NCI-H146 (cell line): ENCODE measurements at places on chromosomes 5 and 9.

DNA sequence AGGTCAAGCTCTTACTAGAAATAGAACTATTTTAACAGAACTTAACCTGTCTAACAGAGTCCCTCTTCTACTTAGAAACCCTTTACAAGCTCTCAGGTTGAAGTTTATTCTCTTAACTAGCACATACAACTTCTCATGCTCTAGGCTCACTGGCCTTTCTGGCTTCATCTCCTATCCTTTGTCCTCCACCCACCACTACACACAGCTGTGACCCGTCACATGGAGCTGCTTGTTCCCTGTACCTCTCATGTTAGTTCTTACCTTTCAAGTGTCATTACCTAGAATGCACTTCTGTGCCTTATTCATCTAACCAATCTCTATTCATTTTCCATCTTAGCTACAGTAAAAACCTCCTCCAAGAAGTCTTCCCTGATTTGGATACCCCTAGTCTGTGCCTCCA, 89.4 kb upstream of the APC start:
- DNase-seq: no peak

DNA sequence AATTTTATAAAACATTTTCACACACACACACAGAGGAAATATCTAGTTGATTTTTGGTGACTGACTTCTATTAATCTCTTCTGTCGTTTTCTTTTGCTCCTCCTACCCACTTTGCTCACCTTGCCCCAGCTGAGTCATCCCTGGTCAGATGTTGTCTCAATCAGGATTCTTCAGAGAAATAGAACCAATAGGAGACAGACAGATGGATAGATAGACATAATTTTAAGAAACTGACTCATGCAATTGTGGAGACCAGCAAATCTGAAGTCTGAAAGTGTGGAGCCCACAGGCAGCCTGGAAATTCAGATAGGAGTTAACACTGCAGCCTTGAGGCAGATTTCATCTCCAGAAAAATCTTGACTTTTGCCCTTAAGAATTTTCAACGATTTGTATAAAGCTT, 37.0 kb upstream of the PIK3R1 start:
- DNase-seq: no peak

DNA sequence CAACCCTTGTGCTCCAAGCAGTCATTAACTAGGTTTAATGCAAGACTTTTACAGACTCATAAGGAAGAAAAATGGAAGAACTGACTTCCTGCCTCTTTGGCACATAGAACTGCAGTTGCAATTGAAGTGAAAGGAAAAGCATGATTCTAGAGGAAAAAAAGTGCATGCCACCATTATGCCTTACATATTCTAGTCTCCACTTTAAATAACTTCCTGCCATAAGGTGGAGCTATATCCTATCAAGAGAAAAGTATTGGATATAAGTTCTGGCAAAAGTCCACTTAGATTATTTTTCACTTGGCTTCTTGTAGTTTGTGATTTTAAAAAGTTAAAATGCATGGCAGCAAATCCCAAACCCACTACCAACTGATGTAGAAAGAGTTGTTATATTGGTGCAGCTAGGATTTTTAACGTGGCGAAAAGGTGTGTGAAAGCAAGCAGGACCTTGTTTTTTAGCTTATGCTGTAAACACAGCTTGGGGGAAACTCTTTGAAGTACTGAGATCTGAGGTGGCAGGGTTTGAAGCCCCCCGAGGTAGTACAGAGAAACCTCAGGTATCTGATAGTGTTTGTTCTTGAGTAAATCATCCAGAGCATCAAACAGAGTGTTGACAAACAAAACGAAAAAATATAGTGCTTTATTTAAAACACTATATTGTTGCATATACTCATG, 117.9 kb downstream of the ANXA1 start:
- DNase-seq: no peak

- no peak for DNase-seq
Observed at GRCh38 chr5:178382754-178383164, 150.2 kb upstream of the PHYKPL start.

DNA sequence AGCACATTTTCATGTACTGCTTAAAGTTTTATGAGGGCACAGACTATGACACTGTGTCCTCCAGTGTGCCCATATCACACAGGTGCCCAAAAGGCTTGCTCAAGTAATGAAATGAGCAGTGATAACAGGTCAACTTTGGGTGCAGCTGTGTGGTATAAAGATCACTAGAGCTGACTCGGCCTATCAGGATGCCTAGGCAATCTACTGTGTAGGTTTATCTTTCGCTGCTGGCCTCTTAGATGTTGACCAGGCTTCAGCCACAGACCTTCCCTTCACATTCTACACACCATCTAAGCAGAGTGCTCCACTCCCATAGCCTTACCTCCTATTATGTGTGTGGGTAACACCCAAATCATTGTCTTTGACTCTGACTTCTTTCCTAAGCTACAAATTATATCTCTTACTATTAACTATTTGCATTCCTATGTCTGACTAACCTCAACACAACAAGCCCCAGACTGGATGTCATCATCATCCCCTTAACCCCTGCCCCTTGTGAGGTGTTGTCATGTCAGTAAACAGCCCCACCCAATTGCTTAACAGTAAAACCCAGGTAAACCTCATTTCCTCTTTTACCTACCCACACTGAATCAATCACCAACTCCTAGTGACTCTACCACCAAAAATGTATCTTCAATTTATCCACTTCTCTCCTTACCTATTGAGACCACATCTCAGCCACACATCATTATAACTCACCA, 2.5 kb downstream of the SREK1IP1 start:
- DNase-seq: no peak

DNA sequence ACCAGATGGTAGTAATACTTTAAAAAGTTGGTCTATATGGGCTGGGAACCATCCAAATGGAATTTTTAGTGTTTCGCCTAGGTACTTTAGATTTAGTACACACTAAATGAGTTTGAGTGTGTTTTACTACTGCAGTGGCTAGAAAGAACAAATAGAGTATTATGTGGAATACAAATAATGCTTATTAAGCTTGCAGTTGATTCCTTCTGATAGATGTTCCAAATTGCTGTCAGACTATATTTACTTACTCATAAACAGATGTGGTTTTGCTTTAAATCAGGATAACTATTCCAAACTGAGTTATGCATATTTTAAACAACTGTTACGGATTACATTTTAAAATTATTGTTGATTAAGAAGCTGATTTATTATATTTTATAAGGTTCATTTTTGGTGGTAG, 103.3 kb downstream of the ZSWIM6 start:
- no peak for DNase-seq

DNA sequence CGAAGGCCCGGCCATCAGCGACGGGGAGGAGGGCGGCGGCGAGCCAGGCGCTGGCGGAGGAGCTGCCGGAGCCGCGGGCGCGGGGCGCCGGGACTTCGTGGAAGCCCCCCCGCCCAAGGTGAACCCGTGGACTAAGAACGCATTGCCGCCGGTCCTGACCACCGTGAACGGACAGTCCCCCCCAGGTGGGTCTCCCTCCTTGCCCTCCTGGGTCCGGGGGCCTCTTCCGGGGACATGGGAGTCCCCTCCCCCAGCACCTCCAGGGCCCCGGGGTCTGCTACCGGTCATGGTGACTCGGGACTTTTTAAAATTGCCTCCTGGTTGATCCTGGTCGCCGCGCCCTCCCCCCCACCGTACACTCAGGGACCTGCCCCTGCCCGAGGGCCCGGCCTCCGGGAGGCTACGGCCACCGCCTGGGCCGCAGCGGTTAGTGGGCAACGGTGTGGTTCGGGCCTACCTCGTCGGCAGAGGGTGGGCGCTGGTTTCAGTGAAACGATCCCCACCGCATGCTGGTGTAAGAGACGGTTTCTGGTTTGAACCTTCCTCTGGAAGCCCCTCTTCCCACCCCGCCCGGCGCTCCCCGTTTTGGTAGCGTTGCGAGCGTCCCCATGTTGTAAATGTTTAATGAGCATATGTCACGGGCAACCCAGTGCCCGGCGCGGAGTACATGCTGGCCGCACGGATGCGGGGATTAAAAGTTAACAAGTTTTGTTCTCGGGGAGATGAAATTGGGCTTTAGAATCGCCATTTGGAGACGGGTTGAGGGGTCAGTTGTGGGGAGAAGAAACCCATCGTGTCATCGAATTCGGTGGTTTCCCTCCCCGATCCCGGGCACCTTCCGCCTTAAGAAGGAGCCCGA, 1.1 kb downstream of the LARP1 start:
- peak; percentile 41 for DNase-seq

DNA sequence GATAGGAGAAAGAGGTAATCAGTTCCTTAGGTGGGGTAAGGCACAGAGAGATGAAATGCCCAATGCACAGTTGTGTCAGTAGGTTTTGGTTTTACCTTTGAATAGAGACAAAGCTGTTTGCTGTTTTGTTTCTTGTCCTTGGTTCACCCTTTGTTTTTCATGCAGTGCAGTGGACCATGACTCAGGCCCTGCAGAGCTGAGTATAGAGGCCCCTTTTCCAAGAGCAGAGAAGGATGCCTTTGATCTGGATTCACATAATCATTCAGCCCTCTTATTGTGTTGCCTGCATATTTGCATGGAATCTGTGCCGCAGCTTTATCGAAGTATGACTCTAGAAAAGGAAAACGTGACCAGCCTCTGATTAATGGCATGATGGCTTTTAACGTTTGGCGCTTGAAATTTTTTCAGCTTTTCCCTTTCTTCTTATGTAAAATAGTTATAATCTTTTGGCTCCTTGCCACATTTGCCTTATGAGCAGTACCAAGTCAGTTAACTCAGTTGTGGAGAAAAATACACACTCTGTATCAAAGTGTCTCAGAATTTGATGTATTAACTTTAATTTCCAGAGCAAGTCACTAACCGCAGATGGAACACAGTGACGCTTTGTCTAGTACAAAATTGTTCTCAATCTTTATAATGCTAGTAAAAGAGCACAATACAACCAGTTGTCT, 197.6 kb downstream of the KDM4C start:
- DNase-seq: peak; percentile 51

- DNase-seq: no peak
Observed at GRCh38 chr9:111842313-111842712, 47.6 kb upstream of the SHOC1 start.

DNA sequence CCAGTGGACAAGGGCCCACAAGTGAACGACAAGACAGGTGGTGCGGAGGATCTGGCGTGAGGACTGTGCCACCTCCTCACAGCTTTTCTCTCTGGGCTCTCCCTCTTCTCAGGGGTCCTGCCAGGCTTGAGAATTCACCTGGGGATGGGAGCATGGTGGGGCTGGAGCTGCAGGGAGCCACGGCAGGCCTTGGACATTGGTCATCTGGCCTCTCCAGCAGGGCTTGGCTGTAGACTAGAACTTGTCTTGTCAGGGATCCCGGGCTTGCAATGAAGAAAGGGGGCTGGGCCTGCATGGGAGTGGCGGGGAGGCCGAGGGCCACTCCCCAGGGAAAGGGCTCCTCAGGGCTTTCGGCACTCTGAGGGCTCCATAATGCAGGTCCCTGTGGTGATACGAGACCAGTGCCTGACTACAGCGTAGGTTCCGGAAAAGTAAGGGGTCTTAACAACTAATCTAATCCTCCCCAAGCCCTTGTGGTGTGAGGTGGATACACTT, 126.7 kb downstream of the MACROH2A1 start:
- DNase-seq: no peak

DNA sequence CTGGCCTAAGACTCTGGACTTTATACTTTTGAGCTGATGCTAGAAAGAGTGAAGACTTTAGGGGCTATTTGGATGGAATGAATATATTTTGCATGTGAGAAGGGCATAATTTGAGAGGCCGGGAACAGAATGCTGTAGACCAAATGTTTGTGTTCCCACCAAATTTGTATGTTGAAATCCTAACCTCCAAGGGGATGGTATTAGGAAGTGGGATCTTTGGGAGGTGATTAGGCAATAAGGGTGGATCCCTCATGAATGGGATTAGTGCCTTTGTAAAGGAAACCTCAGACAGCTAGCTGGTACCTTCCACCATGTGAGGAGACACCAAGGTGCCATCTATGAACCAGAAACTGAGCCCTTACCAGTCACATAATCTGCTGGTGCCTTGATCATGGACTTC, 165.1 kb upstream of the S1PR3 start:
- no peak for DNase-seq

DNA sequence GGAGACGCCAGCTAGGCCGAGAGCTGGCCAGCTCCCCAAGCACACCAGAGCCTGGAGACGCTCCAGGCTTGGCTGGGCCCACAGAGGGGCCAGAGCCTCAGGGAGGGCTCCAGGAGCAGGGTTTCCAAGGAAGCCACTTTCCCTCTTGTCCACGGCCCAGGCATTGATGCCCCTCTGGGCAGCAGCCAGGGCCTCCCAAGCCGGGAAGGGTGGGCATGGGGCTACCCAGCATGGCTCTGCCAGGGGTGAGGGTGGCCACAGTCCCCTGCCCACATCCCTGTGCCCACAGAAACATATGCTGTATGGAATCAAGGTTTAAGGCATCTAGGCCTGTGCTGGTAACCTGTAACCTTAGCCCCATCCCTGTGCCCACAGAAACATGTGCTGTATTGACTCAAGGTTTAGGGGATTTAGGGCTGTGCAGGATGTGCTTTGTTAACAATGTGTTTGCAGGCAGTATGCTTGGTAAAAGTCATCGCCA, 1.5 kb upstream of the DPP7 start:
- no peak for DNase-seq
